ENCODE measurements at places on chromosomes 1 and 21.

DNA sequence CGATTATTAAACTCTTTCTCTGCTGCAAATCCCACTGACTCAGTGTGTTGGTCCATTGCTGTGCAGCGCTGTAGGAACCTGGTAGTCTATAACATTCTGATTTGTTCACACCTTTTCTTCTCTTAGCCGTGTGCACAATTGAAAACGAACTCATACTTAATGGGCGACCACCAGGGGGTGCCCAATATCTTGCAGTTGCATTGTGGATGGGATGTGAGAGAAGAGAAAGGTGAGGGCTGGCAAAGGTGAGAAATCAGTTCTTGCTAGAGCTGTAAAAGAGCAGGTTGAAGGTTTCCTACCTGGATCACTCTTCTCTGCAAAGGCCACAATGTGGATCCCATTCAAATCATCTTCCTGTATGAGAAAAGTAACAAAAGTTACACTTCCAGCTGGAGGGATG, 51.0 kb downstream of the CASQ2 start:
- no peak overlapping the region for H3K27ac ChIP-seq
- DNase-seq, result peak; percentile 51
- no peak overlapping the region for H3K4me3 ChIP-seq

- H3K27me3 ChIP-seq, result peaks cover 32% of the 10 kb centered on the region
- peaks cover 12% of the 10 kb centered on the region for H3K4me1 ChIP-seq
- peak; percentile 9 for DNase-seq
- no peaks in the 10 kb centered on the region for H3K36me3 ChIP-seq
- H3K4me3 ChIP-seq, result no peak overlapping the region
- H3K27ac ChIP-seq, result no peak overlapping the region
These were observed 59.3 kb downstream of the NKAIN1 start for GRCh38 chr1:31180338-31180737.

DNA sequence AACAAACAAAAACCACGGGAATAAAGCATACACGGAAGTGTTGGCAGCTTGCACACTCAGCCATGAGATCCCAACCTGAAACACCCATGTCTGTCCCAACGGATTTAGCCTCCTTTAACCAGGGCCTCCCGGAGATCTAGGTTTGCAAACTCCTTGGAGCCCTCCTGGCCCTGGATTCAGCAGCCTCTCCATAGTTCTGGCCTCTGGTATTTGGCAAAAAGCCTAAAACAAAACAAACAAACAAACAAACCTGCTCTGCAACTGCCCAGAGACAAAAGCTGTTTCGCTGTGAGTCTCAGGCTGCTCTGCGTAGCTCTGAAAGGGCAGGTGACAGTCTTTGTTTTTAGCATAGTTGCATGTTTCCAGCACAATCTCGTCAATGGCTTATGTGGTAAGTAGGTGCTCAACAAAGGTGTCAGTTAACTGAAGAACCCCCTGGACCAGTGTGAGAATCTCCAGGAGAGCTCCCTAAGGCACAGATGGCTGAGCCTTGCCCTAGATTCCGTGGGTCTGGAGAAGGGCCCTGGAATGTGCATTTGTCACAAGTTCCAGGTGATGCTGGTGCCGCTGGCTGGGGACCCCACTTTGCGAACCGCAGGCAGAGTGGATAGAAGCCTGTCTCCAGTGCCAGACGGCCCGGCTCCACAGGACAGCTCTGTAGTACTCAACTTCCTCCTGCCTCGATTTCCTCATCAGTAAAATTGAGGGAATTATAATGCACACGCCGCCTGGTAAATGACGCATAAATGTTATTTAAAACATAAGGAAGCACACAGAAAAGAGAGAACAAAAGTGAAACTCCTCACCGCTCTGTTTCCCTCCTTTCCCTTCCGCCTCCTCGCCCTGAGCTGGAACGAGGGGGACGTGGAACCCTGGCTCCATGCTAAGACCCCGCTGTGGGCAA, 86.2 kb downstream of the RIPK4 start:
- no peaks in the 10 kb centered on the region for H3K36me3 ChIP-seq
- H3K27ac ChIP-seq, result no peak overlapping the region
- H3K27me3 ChIP-seq, result peaks cover under 1% of the 10 kb centered on the region
- no peak overlapping the region for H3K4me3 ChIP-seq
- peaks cover 30% of the 10 kb centered on the region for H3K4me1 ChIP-seq

- no peak overlapping the region for H3K27ac ChIP-seq
- peaks cover 14% of the 10 kb centered on the region for H3K4me1 ChIP-seq
- H3K36me3 ChIP-seq, result no peaks in the 10 kb centered on the region
These were observed 55.6 kb downstream of the UCK2 start for GRCh38 chr1:165883056-165883455.

- no peak overlapping the region for H3K4me3 ChIP-seq
- H3K27ac ChIP-seq, result no peak overlapping the region
- no peaks in the 10 kb centered on the region for H3K4me1 ChIP-seq
- no peaks in the 10 kb centered on the region for H3K36me3 ChIP-seq
- no peak for DNase-seq
These were observed 22.8 kb upstream of the CRNN start for GRCh38 chr1:152436593-152437496.

- H3K36me3 ChIP-seq, result no peaks in the 10 kb centered on the region
- no peak overlapping the region for H3K27ac ChIP-seq
These were observed 125.8 kb downstream of the SLC45A1 start for GRCh38 chr1:8443558-8444194.

GRCh38 chr1:106621853-106622252, 434.6 kb upstream of the PRMT6 start:
- no peaks in the 10 kb centered on the region for H3K36me3 ChIP-seq
- peaks cover 11% of the 10 kb centered on the region for H3K4me1 ChIP-seq
- DNase-seq, result no peak
- no peaks in the 10 kb centered on the region for H3K27me3 ChIP-seq
- H3K27ac ChIP-seq, result no peak overlapping the region
- no peak overlapping the region for H3K4me3 ChIP-seq

GRCh38 chr1:215797859-215798258, 230.8 kb downstream of the KCTD3 start:
- H3K27ac ChIP-seq, result no peak overlapping the region
- no peak overlapping the region for H3K4me3 ChIP-seq
- H3K36me3 ChIP-seq, result no peaks in the 10 kb centered on the region

- no peaks in the 10 kb centered on the region for H3K27me3 ChIP-seq
- peaks cover 7% of the 10 kb centered on the region for H3K4me1 ChIP-seq
- peak overlapping the region; percentile 71 for H3K27ac ChIP-seq
- no peaks in the 10 kb centered on the region for H3K36me3 ChIP-seq
- no peak overlapping the region for H3K4me3 ChIP-seq
These were observed 5.1 kb upstream of the ENAH start for GRCh38 chr1:225658041-225658440.

DNA sequence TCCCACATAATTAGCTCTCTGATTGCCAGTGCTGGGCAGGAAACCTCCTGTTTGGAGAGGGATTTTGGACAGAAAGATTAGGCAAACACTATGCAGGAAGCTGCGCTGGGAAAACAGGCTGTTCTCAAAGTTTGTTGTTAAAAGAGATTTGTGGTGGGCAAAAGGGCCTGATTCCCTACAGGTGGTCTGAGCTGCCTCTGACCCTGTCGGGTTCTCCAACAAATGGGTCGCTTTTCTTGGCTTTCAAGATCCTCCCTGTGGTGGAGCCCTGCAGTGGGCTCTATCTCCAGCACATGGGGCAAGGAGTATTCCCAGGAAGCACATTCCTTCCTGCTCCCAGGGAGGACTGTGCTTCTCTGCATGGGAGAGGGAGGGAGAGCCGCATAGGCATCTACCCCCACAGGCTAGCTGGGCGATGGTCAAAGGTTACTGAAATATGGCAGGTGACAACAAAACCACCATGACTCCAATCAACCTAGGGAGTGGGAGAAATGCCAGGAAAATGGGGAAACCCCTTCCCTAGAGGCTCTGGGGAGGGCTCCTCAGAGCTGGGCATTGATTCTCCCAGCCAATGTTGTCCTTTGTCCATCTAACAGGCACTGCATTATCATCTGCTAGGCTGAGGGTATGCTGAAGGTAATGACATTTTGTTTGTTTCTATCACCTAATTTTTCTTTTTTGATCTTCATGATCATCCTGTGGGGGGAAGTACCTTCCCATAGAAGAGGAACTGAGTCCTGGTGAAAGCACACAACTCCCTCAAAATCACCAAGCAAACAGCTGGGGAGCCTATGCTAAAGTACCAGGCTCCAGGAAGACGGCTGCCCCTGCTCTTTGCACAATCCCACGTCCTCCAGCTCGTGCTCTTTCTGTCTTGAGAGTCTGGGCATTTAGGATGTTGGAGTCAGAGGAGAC, 85.3 kb downstream of the PLXNA2 start:
- peaks cover 6% of the 10 kb centered on the region for H3K27me3 ChIP-seq
- H3K36me3 ChIP-seq, result no peaks in the 10 kb centered on the region
- no peak overlapping the region for H3K4me3 ChIP-seq
- H3K4me1 ChIP-seq, result peaks cover 18% of the 10 kb centered on the region
- DNase-seq, result no peak

- H3K27me3 ChIP-seq, result peaks cover 6% of the 10 kb centered on the region
- no peaks in the 10 kb centered on the region for H3K36me3 ChIP-seq
- peaks cover 11% of the 10 kb centered on the region for H3K4me1 ChIP-seq
- peak; percentile 68 for DNase-seq
These were observed 19.3 kb downstream of the OBSCN start for GRCh38 chr1:228226956-228227791.

- H3K4me3 ChIP-seq, result no peak overlapping the region
- no peaks in the 10 kb centered on the region for H3K27me3 ChIP-seq
- no peak overlapping the region for H3K27ac ChIP-seq
- peak; percentile 87 for DNase-seq
These were observed 35.6 kb upstream of the NEK7 start for GRCh38 chr1:198121056-198121826.
